ENCODE measurements at places on chromosomes 3 and 15.

DNA sequence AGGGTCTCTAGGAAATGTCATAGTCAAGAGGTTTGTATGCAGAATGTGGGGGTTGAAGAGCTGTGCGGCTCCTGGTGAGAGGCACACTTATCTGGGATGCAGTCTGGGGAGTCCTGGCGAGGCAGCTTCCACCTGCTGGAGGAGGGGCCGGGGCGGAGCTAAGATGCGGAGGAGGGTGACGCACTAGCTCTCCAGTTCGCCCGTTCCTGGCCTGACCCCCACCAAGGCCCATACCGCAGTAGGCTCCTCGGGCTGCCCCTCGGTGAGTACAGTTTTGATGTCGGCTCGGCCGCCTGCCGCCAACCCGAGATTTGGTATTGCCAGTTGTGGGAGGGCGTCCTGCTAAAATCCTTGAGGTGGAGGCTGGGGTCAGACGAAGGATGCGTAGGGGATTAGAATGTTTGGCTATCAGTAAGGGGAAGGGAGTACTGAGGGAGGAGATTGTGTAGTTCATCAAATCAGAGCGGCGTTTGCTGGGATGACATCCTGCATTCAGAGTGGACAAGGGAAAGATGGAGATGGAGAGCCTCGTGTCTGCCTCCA is at the start of gene SCG5:
TSS of gene SCG5 (plus strand) at position 194 of the 543 bp plus-strand sequence. CDS start 1,883 bp downstream, outside the sequence.
- no peak for DNase-seq

GRCh38 chr3:16728770-16729745 is 123.8 kb upstream of the DAZL start:
- DNase-seq = no peak

- DNase-seq = no peak
These were observed 347.8 kb downstream of the MFSD1 start for GRCh38 chr3:159149633-159150032.

- no peak for DNase-seq
These were observed 36.5 kb downstream of the NCK1 start for GRCh38 chr3:136898549-136898948.

- no peak for DNase-seq
These were observed 262.1 kb upstream of the SATB1 start for GRCh38 chr3:18687286-18687685.

- no peak for DNase-seq
These were observed 153.4 kb upstream of the UMPS start for GRCh38 chr3:124576565-124577493.

DNA sequence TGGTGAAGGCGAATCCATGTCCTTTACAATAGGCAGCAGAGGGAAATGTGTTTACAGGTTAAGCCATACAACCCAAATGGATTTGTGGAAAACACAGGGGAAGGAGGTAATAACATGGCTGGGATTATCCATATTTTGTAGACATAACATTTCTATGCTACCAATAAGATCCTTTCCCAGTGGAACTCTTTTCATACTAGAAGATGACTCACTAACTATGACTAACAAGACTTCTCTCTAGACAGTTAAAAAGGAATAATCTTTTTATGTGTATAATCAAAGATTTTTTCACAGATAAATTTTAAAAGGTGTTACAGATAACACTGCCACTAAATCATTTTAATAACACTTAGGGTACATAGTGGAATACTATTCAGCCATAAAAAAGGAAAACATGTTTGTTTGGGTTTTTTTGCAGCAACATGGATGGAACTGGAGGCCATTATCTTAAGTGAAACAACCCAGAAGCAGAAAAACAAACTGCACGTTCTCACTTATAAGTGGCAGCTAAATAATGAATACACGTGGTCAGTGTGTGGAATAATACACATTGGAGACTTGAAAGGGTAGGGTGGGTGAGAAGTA is 39.6 kb downstream of the VPS13C start:
- no peak for DNase-seq

GRCh38 chr3:47239929-47240328 is 42.7 kb downstream of the KIF9 start:
- DNase-seq = no peak

GRCh38 chr3:43390255-43390588 is 103.9 kb downstream of the SNRK start:
- no peak for DNase-seq

DNA sequence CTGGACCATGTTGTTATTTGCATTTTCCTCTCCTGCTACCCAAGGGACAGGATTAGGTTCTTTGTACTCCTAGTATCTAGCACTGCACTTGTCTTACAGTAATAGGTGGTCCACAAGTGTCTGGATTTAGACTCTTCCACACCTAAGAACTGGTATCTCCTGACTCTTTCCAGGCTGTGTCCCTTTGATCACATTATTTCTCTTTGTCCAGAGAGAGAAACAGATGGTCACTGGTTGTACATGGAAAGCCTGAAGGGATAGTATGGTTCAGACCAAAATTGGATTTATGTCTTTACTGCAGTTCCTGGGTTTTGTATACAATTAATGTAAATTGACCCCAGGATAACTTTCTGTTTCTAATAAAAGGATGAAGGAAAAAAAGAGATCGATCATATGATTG is 64.0 kb downstream of the PDE8A start:
- no peak for DNase-seq

GRCh38 chr15:63362196-63362595 is 19.4 kb downstream of the CA12 start:
- no peak for DNase-seq

GRCh38 chr3:31815006-31815405 is 166.1 kb downstream of the OSBPL10 start:
- DNase-seq = no peak

GRCh38 chr15:101024706-101025500 is 105.7 kb downstream of the LRRK1 start:
- DNase-seq = no peak

- DNase-seq = no peak
These were observed 46.7 kb downstream of the ARNT2 start for GRCh38 chr15:80450811-80451321.

DNA sequence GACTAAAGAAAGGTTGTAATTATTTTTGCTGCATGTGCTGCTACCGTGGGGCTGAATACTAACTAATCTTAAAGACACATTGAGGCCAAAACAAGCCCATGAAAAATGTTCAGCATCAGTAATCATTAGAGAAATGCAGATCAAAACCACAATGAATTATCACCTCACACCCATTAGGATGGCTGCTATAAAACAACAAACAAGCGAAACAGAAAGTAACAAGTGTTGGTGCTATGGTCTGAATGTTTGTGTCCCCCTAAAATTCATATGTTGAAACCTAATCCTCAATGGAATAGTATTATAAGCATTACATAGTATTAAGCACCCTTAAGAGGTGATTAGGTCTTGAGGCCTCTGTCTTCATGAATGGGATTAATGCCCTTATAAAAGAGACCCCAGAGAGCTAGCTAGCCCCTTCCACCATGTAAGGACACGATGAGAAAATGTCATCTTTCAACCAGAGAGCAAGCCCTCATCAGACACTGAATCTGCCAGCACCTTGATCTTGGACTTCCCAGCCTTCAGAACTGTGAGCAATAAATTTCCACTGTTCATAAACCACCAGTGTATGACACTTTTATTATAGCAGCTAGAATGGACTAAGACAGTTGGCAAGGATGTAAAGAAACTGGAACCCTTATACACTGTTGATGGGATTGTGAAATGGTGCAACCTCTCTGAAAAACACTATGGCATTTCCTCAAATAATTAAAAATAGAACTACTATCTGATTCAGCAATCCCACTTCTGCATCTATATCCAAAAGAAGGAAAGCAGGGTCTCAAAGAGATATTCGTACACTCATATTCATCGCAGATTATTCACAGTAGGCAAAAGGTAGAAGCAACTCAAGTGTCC is 76.1 kb downstream of the REC114 start:
- no peak for DNase-seq

DNA sequence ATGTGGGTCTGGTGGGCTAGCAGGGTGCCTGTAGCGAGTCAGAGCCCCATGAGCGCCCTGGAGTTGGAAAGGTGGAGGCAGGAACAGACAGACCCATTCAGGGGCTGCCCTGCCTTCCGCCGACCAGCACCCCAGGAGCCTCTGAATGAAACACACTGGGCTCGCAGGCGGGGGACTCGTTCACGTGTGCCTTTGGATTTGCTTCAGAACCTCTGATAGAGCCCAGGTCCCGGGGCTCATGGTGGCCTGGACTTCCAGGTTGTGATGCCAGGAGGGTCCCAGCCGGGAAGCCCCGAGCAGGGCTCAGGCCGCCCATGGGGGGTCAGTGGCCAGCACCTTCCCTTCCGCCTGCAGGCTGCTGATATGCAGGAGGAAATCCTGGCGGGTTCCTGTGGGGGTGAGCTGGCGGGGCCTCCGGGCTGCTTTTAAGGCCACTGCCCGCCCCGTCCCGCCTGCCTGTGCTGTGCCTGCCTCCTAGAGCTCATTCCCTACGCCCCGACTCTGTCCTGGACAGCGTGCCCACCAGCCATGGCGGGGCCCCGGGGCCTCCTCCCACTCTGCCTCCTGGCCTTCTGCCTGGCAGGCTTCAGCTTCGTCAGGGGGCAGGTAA is at the start of gene STAB1:
TSS of gene STAB1 (plus strand) at position 453 of the 610 bp plus-strand sequence. CDS start at position 529, 76 bp downstream.
- no peak for DNase-seq

GRCh38 chr3:157238457-157238856 is 78.5 kb upstream of the CCNL1 start:
- no peak for DNase-seq

- DNase-seq = no peak
These were observed 818 bp downstream of the PPP1R2 start for GRCh38 chr3:195542316-195542697.

- no peak for DNase-seq
These were observed 2.3 kb upstream of the MBNL1 start for GRCh38 chr3:152266221-152266995.

DNA sequence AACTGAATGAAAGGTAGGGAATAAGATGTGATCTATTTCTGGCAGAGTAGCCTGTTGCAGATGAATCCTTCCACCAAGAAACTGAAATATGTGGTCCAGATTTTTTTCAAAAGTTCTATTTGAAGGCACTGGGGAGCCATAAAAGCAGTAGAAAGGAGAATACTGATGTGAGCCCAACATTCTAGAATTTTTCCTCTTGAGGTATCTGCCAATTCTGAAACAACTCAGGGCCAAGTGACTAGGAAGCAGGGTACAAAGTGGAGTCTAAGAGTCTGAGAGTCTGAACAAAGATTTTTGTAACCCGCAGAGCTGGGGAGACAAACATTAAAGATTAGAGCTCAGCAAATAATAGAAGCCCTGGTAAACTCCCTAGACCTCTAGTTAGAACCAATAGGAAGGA is 58.3 kb upstream of the SLCO3A1 start:
- DNase-seq = no peak

- DNase-seq = no peak
These were observed 311.0 kb downstream of the MCTP2 start for GRCh38 chr15:94542391-94542790.

GRCh38 chr3:123067689-123068600 is 1.1 kb downstream of the PDIA5 start:
- no peak for DNase-seq

DNA sequence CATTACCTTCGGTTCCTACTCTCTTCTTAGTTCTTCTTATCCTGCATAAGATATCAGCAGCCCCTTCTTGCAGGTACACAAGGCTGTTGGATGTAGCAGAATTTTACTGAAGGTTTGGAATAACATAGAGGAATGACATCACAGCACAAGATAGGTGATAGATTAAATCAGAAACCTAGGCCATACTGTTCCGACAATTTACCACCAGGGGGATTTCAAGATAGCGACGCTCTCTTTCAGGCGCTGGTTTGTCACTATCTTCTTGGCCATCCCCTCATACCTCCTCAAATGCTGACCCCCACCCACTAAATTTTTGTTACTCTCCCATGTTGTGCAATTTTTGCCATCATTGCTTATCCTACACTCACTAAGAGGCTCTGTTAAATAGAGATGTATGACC is 3.5 kb downstream of the SIDT1 start:
- DNase-seq = no peak

GRCh38 chr3:119221779-119222320 is 18.8 kb downstream of the B4GALT4 start:
- no peak for DNase-seq

- DNase-seq = no peak
These were observed 423.7 kb upstream of the SEMA6D start for GRCh38 chr15:47293466-47294162.

- no peak for DNase-seq
These were observed 17.5 kb upstream of the EIF2B5 start for GRCh38 chr3:184117636-184118035.

- peak; percentile 50 for DNase-seq
These were observed 77.8 kb downstream of the NBEAL2 start for GRCh38 chr3:47057212-47057671.

DNA sequence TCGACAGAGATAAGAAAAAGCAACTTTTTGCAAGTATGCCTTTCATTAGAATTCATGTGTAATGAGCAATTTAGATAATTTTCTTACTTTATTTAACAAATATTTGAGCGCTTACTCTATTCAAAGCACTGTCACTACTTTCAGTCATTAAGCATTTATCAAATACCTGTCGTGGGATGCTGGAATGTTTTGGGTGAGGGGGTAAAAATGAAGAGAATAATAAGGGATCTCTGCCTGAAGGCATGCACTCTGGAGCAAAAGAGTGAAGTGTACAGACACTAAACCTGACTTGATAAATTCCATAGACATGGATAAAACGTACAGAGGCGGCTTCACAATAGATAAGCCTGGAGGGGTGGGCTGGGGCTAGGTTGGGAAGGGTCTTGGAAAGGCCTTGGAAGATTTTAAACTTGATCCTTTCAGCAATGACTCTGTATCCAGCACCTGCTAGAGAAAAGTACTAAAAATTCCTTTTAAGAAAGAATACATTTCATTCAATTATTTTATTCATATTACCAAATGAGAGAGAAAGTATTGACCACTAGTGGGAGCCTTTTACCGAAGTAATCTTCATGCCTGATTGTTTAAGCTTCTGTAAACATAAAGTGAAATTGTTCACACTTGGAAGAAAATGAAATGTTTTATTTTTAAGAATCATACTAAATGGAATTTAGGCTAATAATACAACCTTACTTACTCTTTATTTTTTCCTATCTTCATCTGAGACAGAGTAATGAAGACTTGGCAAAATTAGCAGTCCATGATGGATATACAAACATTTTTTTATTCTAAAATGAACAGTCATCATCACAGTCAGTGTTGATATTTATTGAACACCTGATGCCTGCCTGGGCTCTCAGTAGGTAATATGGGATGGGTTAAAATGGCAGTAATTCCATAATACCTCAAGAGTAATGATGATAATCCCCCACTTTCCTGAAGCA is 113.2 kb downstream of the PPP2R3A start:
- DNase-seq = no peak

DNA sequence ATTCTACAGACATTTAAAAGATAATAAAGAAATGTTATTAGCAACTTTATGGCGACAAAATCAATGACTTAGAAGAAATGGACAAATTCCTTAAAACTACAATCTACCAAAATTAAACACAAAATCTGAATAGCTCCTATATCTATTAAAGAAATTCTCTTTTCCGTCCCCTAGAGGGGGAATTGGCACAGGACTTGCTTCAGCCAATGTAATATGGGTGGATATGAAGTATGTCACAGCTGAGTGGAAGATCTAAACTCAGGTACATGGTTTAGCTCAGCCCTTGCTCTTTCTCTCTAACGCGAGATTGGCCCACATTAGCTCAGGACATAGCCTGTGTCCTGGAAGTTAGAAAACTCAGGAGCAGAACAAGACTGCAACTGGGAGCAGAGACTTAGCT is 79.3 kb downstream of the DNAH12 start:
- no peak for DNase-seq
